ENCODE measurements at places on chromosomes 3 and 15. TPM values are rescaled to one million over a fixed set of nuclear protein-coding genes. Genes with fewer than 3 reads are reported as not detected.

GRCh38 chr3:68483041-68483440, 449.3 kb downstream of the TAFA4 start:
- no peak overlapping the region for H3K27ac ChIP-seq
- no peaks in the 10 kb centered on the region for H3K4me1 ChIP-seq
- H3K27me3 ChIP-seq = no peaks in the 10 kb centered on the region
- no peak overlapping the region for H3K4me3 ChIP-seq
- H3K36me3 ChIP-seq = no peaks in the 10 kb centered on the region

Gene ACAD9
- 68.5 TPM for total RNA-seq

Gene MYLK
- total RNA-seq = 0.21 TPM

Gene BSN
- 0.09 TPM for total RNA-seq

DNA sequence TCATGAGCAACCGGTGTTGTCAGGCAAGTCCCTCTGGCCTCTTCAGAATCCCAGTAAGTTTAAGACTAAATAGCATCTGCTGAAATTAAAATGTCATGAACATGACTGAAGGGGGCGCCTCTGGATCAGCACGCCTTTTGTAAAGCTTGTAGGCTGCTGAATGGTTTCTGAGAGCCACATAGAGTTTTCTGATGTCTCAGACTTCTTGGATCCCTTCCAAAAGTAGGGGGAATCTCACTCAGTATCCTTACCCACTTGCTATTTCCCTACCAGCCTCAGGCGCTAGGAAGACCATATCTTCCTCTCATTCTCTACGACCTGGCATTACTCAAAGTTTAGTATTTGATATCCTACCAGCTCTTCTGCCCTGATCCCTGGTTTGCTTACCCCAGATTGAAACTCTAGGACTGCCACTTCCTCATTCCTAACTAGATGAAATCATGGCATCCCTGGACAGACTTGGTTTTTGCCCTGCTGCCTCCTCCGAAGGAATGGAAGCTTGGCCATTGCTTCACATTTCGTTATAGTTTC, 62.7 kb upstream of the CD47 start:
- no peaks in the 10 kb centered on the region for H3K27me3 ChIP-seq
- no peak overlapping the region for H3K4me3 ChIP-seq

Gene C3orf62
- 8.0 TPM for total RNA-seq

Gene CIP2A
- total RNA-seq = 58.3 TPM

Gene TMEM108
- not detected for total RNA-seq

DNA sequence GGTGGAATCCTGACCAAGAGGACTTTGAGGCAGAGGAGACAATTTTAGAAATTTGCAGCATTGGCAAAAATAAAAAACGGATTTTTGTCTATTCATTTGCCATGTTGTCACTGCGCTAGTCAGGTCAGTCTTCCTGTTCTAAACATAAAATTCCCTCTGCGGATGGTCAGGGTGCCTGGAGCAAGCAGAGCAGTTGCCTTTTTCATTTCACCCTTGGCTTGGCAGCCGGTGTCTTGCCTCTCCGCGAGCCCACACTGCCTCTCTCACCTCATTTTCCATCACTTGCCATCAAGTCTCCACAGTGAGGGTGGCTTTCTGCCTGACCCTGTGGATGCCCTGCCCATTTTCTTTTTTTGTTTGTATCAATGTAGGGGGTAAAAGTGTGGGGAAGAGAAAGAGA, 396.1 kb downstream of the LRTM1 start:
- H3K4me3 ChIP-seq = no peak overlapping the region
- no peaks in the 10 kb centered on the region for H3K36me3 ChIP-seq
- DNase-seq = no peak
- no peaks in the 10 kb centered on the region for H3K4me1 ChIP-seq

DNA sequence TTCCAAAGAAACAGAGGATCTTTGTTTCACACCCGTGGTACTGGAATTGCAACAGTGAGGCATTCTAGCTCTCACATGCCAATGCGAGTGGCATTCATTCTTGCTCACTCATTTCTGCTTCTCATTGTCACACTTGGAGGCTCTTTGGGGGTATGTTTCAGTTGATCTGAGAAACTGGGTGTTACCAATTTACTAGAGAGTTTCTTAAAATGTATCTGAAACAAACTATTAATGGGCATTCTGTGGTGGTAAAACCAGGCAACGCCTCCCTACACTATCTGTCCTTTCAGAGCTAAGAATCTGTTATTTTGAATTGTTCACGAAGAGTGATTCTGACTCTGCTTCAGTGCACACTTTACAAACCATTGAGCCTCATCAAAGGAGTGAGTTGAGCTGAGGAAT, 140.6 kb upstream of the BHLHE40 start:
- peak overlapping the region; percentile 81 for H3K27ac ChIP-seq
- peaks cover 59% of the 10 kb centered on the region for H3K36me3 ChIP-seq
- no peaks in the 10 kb centered on the region for H3K27me3 ChIP-seq
- no peak for DNase-seq
- no peak overlapping the region for H3K4me3 ChIP-seq

DNA sequence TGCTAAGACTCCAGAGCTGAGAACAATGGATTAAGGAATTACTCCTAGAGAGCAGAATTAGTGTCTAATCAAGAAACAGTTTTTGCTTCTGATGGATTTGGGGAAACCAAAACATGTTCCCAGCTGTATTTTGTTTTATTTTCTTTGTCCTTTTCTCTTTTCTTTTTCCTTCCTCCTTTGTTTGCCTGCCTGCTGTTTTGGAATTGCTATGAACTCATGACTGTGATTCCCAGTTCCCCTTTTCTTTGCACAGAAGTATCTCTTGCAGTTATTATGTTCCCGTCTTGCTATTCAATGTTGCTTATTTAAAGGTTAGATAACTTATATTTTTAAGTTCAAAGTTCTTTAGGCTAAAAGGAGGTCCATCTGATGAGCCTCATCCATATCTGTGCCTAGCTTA, 77.0 kb upstream of the GBE1 start:
- H3K36me3 ChIP-seq = no peaks in the 10 kb centered on the region
- H3K4me1 ChIP-seq = peaks cover 1% of the 10 kb centered on the region
- no peak overlapping the region for H3K27ac ChIP-seq
- peaks cover 5% of the 10 kb centered on the region for H3K27me3 ChIP-seq
- H3K4me3 ChIP-seq = no peak overlapping the region
- no peak for DNase-seq

- no peaks in the 10 kb centered on the region for H3K4me1 ChIP-seq
- no peaks in the 10 kb centered on the region for H3K36me3 ChIP-seq
- H3K27me3 ChIP-seq = no peaks in the 10 kb centered on the region
- no peak overlapping the region for H3K4me3 ChIP-seq
- no peak overlapping the region for H3K27ac ChIP-seq
Observed at GRCh38 chr3:166993015-166993630, 387.0 kb downstream of the ZBBX start.

GRCh38 chr3:23219117-23219516, 16.0 kb downstream of the UBE2E2 start:
- no peaks in the 10 kb centered on the region for H3K4me1 ChIP-seq
- DNase-seq = no peak
- no peak overlapping the region for H3K4me3 ChIP-seq
- no peak overlapping the region for H3K27ac ChIP-seq
- no peaks in the 10 kb centered on the region for H3K27me3 ChIP-seq

GRCh38 chr3:64530434-64531049, 157.3 kb downstream of the ADAMTS9 start:
- DNase-seq = peak; percentile 68
- no peak overlapping the region for H3K4me3 ChIP-seq
- no peaks in the 10 kb centered on the region for H3K4me1 ChIP-seq
- no peaks in the 10 kb centered on the region for H3K27me3 ChIP-seq
- no peaks in the 10 kb centered on the region for H3K36me3 ChIP-seq
- H3K27ac ChIP-seq = no peak overlapping the region

- no peak for DNase-seq
- H3K27me3 ChIP-seq = peaks cover 6% of the 10 kb centered on the region
- H3K27ac ChIP-seq = no peak overlapping the region
- H3K4me3 ChIP-seq = no peak overlapping the region
- H3K36me3 ChIP-seq = no peaks in the 10 kb centered on the region
Observed at GRCh38 chr3:197404754-197405153, 106.3 kb upstream of the DLG1 start.

Gene ZBTB20
- 1.6 TPM for total RNA-seq

DNA sequence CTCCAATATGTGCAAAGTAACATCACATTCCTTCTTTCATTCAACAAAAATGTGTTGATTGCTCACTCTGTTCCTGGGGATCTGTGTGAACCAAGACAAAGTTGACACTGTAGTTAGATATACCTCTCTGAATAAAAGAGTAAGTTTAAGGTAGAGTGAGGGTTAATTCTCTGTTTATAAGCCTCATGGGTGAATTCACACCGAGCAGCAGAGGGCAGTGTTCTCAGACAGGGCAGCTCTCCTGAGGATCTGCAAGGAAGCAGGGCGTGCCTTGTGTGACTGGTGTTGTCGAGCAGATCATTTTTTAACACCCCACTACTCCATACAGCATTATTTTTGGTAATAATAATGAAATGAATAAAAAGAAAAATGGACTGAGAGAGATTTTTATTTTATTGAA, 34.4 kb downstream of the PAQR9 start:
- H3K36me3 ChIP-seq = no peaks in the 10 kb centered on the region
- H3K4me1 ChIP-seq = no peaks in the 10 kb centered on the region
- DNase-seq = peak; percentile 78
- peaks cover 23% of the 10 kb centered on the region for H3K27me3 ChIP-seq
- no peak overlapping the region for H3K27ac ChIP-seq
- H3K4me3 ChIP-seq = no peak overlapping the region

Gene MYEF2
- 24.2 TPM for total RNA-seq

- no peak for DNase-seq
- no peaks in the 10 kb centered on the region for H3K36me3 ChIP-seq
- no peaks in the 10 kb centered on the region for H3K27me3 ChIP-seq
- no peak overlapping the region for H3K27ac ChIP-seq
- no peaks in the 10 kb centered on the region for H3K4me1 ChIP-seq
- no peak overlapping the region for H3K4me3 ChIP-seq
Observed at GRCh38 chr3:158458464-158458863, 112.5 kb upstream of the MLF1 start.

DNA sequence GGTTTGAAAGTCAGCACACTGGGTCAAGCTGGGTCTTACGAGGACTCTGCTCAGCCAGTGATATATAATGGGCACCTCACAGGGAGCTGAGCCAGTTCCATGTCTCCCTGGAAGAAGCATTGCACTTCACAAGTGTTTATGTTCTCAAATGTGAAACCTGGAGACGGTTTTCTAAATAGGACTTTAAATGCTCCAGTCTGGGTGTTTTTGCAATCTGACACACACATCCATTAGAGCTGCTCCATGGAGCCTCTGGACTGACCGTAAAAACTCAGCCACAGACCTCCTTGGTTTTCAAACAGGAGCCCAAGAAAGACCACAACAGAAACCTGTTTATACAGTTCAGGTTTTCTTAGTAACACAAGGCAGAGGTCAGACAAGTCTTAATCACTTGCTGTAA, 201.3 kb upstream of the LRIG1 start:
- H3K36me3 ChIP-seq = no peaks in the 10 kb centered on the region
- H3K27me3 ChIP-seq = no peaks in the 10 kb centered on the region
- H3K4me3 ChIP-seq = no peak overlapping the region
- DNase-seq = no peak
- no peak overlapping the region for H3K27ac ChIP-seq

DNA sequence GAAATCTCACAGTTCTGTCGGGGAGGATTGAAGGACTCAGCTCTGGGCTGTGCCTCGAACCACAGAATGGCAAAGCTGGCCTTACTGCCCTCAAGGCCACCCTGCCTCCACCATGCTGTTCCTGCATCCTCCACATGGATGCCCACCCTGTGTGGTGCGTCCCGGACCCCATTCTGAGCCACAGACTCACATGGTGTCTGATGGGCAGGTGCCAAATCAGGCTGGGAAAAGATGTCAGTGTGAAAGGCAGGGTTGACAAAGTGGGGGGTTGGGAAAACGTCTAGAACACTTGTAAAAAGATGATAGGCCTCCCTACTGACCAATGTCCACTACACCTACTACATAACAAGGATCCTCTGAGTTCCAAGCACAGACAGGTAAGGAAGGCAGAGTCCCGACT, 49.4 kb downstream of the TM2D3 start:
- peaks cover 21% of the 10 kb centered on the region for H3K27me3 ChIP-seq
- H3K36me3 ChIP-seq = no peaks in the 10 kb centered on the region
- no peaks in the 10 kb centered on the region for H3K4me1 ChIP-seq
- DNase-seq = no peak

- peaks cover 36% of the 10 kb centered on the region for H3K4me1 ChIP-seq
- peaks cover 8% of the 10 kb centered on the region for H3K27me3 ChIP-seq
- DNase-seq = no peak
- no peak overlapping the region for H3K27ac ChIP-seq
Observed at GRCh38 chr3:16836505-16837237, 48.1 kb upstream of the PLCL2 start.

- H3K27me3 ChIP-seq = no peaks in the 10 kb centered on the region
- H3K36me3 ChIP-seq = no peaks in the 10 kb centered on the region
- no peak overlapping the region for H3K4me3 ChIP-seq
- H3K27ac ChIP-seq = no peak overlapping the region
- DNase-seq = no peak
- H3K4me1 ChIP-seq = peaks cover 3% of the 10 kb centered on the region
Observed at GRCh38 chr3:23993556-23994243, 48.6 kb downstream of the NR1D2 start.

Measured in activated CD4-positive, alpha-beta T cell treated with anti-CD3 and anti-CD28 coated beads, Interleukin-2, amount 10 ng/mL, durations not matched to agents 24 days and 14 days (primary cell).